ENCODE measurements at places on chromosomes 5 and 9. TPM values are rescaled to one million over a fixed set of nuclear protein-coding genes. Genes with fewer than 3 reads are reported as not detected.
A peak's percentile ranks its signal among the peaks of the same experiment; 100 is the strongest.

The LCN10 gene
- total RNA-seq: 0.86 TPM

The TYRP1 gene
- total RNA-seq: 0.57 TPM

DNA sequence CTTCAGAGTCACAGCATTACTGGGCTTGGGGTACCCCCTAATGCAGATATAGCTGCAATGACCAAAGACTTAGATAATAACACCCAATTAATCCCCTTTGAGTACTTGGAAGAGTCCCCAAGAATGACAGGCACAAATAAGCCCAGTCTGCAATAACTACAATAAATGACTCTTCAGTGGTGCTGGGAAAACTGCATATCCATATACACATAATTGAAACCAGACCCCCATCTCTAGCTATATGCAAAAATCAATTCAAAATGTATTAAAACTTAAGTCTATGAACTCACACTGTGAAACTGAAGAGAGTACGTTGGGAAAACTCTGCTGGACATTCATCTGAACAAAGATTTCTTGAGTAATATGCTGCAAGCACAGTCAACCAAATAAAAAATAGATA lies 422.5 kb downstream of the CDH18 start:
- H3K27me3 ChIP-seq: no peaks in the 10 kb centered on the region
- no peaks in the 10 kb centered on the region for H3K4me1 ChIP-seq
- no peak overlapping the region for H3K27ac ChIP-seq
- no peaks in the 10 kb centered on the region for H3K36me3 ChIP-seq
- no peak for DNase-seq
- H3K4me3 ChIP-seq: no peak overlapping the region

DNA sequence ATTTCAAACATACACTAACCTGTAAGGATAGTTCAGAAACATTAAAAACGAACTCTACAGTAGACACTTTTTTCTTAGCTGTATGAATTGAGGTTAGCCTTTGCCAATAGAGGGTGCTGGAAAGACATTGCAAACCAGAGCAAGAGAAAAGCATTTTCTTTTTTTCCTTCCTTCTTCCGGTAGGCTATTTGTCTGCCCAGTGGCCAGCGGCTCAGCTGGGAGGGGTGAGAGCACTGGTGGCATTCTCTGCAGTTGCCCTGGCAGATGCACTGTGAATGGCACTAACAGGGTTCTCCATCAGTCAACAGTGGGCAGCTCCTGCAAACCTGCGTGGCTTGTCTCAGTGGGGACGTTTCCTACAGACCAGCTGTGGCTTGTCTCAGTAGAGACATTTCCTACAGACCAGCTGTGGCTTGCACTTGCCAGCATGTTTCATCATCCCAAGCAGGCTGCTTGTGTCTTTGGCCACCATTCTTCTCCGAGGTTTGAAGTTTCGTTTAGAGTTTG lies 984.5 kb upstream of the CDH18 start:
- H3K27me3 ChIP-seq: no peaks in the 10 kb centered on the region
- H3K4me3 ChIP-seq: peak overlapping the region; percentile 38
- H3K36me3 ChIP-seq: no peaks in the 10 kb centered on the region
- H3K4me1 ChIP-seq: no peaks in the 10 kb centered on the region
- H3K27ac ChIP-seq: no peak overlapping the region

DNA sequence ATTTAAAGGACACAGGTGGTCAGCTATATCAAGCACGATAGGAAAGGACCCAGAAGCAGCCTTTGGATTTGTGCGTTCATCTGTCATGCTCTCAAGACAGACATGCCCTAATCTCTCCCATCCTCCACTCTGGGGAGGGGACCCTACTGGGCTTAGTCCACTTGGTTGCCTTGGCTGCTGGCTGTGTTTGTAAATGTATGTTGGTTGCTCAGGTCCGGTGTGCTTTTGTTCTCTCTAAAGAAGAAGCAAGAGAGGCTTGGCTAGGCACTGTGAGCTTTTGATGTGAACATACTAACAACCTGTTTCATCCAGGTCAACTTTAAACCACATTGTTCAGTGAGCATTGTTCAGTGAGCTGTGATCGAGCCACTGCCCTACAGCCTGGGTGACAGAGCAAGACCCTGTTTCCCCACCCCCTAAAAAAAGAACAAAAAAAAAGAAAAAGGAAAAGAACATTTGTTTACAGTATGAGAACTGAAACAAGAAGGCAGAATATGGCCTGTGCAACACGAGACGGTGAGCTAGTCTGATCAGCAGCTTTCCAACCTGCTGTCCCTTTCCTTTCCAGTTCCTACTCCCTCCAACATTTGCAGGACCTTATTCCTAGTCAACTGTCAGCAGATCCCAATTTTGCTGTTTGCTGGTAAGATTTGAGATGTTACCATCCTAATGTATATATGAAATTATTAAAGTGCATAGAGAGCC lies 228.3 kb downstream of the ARHGAP26 start:
- no peaks in the 10 kb centered on the region for H3K4me1 ChIP-seq
- no peak overlapping the region for H3K27ac ChIP-seq
- H3K36me3 ChIP-seq: no peaks in the 10 kb centered on the region
- DNase-seq: no peak
- no peak overlapping the region for H3K4me3 ChIP-seq

DNA sequence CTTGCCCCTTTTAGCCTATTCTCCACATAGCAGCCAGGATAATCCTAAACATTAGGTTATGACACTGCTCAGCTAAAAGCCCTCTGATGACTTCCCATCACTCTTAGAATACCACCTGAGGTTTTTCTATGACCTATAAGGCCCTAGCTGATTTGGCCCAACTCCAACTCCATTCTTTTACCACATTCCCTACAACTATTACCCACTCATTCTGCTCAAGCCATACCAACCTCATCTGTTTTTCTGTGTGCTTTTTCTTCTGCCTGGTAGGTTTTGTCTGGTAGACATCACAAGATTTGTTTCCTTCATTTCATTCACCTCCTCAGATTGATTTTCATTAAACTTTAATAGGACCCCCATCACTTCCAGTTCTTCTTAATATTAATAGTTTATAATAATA lies 12.5 kb upstream of the FCHO2 start:
- H3K27me3 ChIP-seq: no peaks in the 10 kb centered on the region
- no peaks in the 10 kb centered on the region for H3K36me3 ChIP-seq
- no peak for DNase-seq
- H3K27ac ChIP-seq: no peak overlapping the region

- no peak overlapping the region for H3K27ac ChIP-seq
- DNase-seq: no peak
- H3K4me1 ChIP-seq: peaks cover 5% of the 10 kb centered on the region
- no peaks in the 10 kb centered on the region for H3K27me3 ChIP-seq
These were observed 850.5 kb downstream of the NR2F1-AS1 start for GRCh38 chr5:92730486-92730885.

- no peaks in the 10 kb centered on the region for H3K36me3 ChIP-seq
- peaks cover 6% of the 10 kb centered on the region for H3K4me1 ChIP-seq
- H3K27me3 ChIP-seq: no peaks in the 10 kb centered on the region
These were observed 110.0 kb upstream of the TUT7 start for GRCh38 chr9:86464242-86464641.

GRCh38 chr5:3878267-3878666 lies 282.6 kb downstream of the IRX1 start:
- no peaks in the 10 kb centered on the region for H3K4me1 ChIP-seq
- no peak overlapping the region for H3K4me3 ChIP-seq
- DNase-seq: no peak
- no peaks in the 10 kb centered on the region for H3K36me3 ChIP-seq

GRCh38 chr9:17481565-17481964 lies 97.3 kb upstream of the SH3GL2 start:
- H3K4me3 ChIP-seq: no peak overlapping the region
- H3K36me3 ChIP-seq: no peaks in the 10 kb centered on the region
- peaks cover 3% of the 10 kb centered on the region for H3K4me1 ChIP-seq
- H3K27me3 ChIP-seq: no peaks in the 10 kb centered on the region
- no peak overlapping the region for H3K27ac ChIP-seq
- DNase-seq: peak; percentile 47

DNA sequence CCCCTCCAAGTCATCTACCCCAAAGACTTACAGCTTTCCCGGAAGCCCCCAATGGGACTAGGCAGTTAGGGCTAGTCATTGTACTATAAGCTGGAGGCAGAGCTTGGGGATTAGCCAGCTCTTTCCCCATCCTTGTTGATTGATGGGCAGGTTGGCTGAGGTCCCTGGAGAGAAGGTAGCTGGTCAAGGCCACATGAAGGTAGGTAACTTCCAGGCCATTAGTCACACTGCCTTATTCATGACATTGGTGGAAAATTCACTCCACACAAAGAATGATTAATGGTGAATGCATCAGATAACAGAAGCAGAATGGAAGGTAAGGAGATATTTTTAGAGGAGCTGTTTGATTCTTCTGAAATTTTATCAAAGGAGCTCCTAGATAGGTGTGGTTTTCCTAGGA lies 49.5 kb upstream of the TGFBR1 start:
- no peak overlapping the region for H3K4me3 ChIP-seq
- H3K27me3 ChIP-seq: no peaks in the 10 kb centered on the region
- DNase-seq: no peak
- H3K4me1 ChIP-seq: no peaks in the 10 kb centered on the region

Data from endodermal cell (in vitro differentiated cells).